Stimulated activated CD8-positive, alpha-beta memory T cell treated with anti-CD3 and anti-CD28 coated beads, Interleukin-12 subunit alpha, Interleukin-12 subunit beta, amount 100 ng/mL, for 1 hour (primary cell): ENCODE measurements at places on chromosomes 7 and 10.

GRCh38 chr7:125425506-125425905, 495.9 kb upstream of the POT1 start:
- DNase-seq: no peak

DNA sequence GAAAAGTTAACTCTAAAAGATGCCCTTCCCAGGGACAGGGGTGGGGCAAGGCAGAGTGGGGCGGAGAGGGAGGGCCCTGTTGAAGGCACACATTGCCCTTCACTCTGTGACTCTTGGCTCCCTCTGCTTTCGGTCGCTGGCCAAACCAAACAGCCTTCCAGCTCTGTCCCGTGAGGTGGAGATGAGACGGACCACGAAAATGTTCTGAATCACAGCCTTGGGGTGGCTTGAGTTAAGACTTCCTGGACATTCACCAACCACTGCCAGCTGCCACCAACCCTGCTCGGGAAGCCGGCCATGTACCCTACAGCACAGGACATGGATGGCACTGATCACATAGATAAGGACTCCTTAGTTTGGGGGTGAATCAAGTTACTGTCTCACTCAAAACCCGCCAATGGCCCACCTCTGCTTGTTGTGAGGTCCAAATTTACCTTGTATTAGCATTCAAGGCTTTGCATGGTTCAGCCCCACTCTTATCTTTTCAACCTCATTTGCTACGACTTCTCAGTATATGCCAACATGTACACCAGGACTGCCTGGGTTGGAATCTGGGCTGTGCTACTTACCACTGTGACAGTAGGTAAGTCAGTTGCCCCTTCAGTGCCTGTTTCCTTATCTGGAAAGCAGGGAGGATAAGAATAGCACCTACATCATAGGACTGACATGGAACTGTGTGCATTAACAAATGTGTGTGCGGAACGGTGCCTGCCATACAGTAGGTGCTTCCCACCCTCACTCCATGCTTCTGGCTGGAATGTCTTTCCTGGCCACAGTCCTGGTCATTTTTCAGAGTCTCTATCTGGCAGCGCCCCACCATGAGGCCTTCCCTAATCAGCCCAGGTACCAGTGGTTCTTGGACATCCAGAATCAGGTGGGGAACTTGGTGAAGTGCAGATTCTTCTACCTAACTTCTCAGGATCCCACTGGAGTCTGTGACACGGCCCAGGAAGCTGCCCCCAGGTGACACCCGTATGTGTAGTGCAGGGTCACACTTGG, 28.0 kb downstream of the ITPRIP start:
- no peak for DNase-seq

DNA sequence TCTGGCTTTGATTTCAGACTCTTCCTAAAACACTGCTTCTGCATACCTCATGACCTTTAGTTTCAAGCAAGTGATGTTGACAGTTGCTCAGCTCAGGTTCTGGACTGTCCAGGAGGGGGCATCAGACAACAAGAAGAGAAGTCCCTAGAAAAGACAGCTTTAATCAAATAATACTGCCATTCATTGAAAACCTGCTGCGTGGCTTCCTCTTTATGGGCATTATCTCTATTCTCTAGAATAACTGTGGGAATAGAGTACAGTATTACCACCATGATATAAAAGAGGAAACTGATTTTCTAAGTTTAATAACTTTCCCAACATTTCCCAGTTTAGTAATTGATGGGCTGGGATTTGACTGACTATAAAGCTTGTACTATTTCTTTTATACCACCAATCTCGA, 170.4 kb downstream of the SNX13 start:
- peak; percentile 14 for DNase-seq

GRCh38 chr10:116183733-116184511, 89.1 kb downstream of the GFRA1 start:
- no peak for DNase-seq

DNA sequence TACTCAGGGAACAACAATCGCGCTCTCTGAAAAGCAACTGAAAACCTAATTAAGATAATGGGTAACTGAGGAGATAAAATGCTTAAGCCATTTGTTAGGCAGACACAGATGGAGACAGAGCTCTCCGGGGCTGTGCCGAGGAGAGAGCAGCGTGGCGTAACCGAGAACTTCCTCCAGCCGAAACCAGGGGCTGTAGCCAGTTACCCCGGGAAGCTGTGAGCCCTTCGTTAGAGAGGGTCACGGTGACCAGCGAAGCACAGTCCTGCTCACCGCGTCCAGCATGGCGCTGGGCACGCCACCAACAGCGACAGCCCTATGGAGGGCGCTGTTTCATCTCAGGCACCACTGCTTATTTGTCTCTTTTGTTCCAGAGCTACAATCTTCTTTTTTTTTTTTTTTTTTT, 16.1 kb downstream of the PAPOLB start:
- DNase-seq: no peak

GRCh38 chr10:5292196-5292735, 72.5 kb upstream of the UCN3 start:
- DNase-seq: no peak

DNA sequence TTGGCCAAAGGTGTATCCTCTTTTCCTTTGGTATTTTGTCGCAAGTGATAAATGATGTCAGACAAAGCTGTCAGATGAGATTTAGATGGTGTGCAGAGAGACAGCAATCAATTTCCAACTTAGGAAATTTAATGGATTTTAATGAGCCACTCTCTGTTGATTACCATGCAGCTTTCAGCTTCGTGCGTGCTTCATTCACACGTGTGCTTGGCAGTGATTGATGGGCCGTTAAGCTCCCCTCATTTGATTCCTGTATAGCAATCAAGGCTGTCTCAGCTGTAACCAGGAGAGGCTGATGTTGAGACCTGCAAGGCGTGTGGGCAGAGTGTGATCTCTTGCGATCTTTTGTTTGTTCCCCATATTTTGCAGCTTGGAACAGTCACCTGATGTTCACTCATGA, 439.6 kb downstream of the CALN1 start:
- no peak for DNase-seq

DNA sequence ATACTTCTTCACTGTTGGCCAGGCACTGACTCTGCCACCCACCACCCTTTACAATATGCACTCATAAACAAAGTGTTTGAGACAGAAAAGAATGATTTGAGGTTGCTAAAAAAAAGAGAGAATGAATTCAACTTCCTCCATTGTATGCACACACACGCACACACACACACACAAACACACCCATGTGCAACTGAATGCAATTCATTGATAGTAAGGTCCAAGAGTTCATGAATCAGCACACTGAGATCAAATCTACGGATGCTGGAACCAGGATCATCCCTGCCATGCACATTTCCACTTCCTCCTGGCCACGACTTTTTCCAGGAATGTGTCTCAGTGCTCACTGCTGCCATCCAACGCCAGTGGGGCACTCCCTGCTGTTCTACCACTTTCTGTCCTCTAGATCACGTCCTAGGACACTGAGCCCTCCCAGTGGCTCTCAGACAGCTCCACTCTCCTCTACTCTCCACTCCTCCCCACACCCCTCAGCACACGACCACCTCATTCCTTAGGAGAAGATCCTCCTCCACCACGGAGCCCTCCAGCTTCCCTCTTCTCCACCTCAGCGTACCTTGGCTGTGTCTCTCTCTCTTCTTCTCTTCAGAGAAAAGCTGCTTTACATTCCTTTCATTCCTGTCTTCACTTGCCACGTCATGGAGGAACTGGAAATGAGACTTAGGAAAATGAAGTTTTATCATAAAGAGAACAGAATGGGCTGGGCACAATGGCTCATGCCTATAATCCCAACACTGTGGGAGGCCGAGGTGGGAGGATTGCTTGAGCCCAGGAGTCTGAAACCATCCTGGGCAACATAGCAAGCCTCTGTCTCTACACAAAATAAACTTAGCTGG, 12.0 kb upstream of the TMEM213 start:
- no peak for DNase-seq

- DNase-seq: peak; percentile 6
Observed at GRCh38 chr10:8473205-8473604, 418.7 kb downstream of the GATA3 start.

GRCh38 chr7:52920977-52921376, 114.5 kb upstream of the POM121L12 start:
- DNase-seq: no peak

DNA sequence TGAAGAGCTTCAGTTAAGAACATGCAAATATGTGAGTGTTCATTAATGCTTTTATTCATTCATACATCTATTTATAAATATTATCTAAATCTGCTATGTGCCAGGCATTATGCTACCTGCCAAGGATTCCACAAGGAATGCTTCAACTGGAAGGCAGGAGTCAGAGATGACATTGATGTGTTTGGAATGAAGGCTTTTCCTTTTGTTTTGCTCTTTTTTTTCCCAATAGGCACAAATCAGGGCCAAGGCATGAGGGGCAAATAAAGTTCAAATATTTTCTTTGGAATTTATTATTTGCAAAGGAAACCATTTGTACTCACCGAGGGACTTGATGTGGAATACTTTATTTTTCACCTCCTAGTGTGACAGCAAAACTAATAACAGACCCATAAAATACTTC, 530.3 kb downstream of the ARL4A start:
- no peak for DNase-seq

DNA sequence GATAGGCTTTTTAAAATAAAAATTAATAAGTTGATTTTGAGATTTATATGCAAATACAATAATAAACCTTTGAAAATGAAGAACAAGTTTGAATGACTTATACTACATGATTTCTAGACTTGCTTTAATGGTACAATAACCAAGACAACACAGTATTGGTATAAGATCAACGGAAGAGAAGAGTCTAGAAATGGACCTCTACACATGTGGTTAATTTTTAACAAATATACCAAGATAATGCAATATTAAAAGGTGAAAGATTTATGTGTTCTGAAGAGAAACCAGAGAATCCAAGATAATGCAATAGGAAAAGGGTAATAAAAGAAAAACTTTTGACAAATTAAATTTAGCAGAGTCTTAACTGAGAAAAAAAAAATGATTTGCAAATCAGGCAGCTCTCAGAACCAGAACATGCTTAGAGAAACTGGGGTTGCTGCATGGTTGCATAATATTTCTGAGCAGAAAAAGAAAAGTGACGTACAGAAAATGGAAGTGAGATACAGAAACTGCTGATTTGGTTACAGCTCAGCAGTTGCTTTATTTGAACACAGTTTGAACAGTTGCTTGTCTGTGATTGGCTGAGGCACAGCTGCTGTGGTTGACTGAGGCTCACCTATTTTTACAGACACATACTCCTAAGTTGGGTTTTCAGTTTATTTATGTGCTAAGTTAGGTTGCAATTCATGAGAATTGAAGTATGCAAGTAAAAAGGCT, 365.9 kb downstream of the CRPPA start:
- DNase-seq: no peak

- no peak for DNase-seq
Observed at GRCh38 chr7:157818701-157819454, 482.1 kb downstream of the DNAJB6 start.

DNA sequence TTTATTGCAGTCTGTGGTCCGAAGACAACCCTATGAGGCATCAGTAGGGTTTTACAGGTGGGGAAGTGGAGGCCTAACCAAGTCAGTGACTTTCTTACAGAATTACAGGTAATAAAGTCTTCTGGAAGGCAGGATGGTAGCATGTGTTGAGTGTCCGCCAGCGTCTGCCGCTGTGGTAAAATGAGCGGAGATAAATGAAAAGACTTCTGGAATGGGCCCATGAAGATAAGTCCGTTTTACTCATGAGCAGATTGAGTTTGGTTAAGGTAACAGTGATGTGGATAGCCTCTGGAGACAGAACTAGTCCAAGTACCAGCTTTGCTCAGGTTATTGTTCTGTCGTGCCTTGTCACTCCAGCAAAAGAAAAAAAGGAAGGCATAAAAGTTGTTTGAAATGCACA, 966 bp downstream of the FBH1 start:
- no peak for DNase-seq

- no peak for DNase-seq
Observed at GRCh38 chr7:140060788-140061606, 1.8 kb downstream of the PARP12 start.

DNA sequence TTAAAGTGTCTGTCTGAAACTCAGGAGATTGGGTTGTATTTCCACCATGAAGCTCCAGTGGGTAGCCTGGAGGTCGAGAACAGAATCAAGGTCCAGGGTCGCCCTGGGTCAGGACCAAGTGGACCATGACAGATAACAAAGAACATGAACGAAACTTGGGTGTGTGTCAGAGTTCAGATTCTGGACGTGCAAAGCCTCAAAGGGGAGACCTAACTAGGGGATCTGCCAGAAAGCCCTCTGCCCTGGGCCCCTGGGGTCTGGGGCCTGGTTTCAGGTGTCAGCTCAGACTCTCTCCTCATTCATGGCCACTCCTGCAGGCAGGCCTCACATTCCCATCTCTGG, 1.6 kb downstream of the RASSF4 start:
- no peak for DNase-seq

- no peak for DNase-seq
Observed at GRCh38 chr10:132643709-132644526, 106.3 kb downstream of the INPP5A start.

DNA sequence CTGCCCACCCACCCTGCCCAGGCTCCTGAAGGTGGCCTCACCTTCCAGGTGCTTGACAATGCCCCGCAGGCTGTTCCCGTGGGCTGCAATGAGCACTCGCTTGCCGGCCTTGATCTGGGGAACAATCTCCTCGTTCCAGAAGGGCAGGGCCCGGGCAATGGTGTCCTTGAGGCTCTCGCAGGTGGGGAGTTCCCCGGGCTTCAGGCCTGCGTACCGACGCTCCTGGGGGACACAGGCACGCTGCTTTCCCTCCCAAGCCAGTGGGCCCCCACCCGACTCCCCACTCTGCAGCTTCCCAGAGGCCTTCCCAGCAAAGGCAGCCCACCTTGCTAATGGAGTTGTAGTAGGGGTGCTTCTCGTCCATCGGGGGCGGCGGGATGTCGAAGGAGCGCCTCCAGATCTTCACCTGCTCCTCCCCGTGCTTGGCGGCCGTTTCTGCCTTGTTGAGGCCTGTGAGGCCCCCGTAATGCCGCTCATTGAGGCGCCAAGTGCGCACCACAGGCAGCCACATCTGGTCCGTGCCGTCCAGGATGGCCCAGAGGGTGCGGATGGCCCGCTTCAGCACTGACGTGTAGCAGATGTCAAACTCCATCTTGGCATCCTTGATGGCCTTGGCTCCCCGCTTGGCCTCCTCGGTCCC, 456 bp downstream of the PGAM2 start:
- no peak for DNase-seq

DNA sequence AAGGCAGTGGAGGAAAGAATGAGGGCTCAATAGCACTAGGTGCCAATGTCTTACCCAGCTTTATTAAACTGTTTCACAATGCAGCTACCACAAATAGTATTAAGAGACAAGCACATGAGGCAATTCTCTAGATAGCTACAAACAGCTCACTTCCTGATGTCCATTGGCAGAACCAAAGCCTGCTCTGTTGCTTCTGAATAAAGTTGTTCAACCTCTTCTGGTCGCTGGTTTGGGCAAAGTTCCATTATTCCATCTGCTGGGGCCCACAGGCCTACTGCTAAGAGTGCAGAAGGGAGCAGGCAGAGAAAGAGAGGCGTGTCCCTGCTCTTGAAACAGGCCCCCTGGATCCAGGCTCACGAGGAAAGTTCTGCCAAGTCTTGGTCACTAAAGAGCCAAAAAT, 173.9 kb downstream of the ZNF438 start:
- DNase-seq: no peak

DNA sequence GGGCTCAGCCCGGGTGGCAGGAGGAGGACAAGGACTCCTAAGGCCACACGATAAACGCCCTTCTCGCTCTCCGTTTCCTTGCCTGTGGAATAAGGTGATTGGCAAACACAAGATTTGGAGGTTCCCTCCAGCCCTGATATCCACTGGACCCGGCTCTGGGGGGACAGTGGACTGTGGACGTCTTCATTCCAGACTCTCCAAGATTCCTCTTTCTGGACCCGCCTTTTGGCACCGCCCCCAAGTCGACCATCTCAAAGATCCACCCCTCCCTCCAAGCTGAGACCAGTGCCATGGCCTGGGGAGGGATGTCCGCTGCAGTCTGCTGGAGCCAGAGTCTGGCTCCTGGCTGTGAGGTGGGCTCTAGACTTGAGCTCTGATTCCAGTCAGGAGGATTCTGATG, 23.6 kb downstream of the ZNF783 start:
- no peak for DNase-seq
